Cardiac muscle cell (in vitro differentiated cells and primary cell): ENCODE measurements at places on chromosomes 5 and 9. TPM values are rescaled to one million over a fixed set of nuclear protein-coding genes. Genes with fewer than 3 reads are reported as not detected.
A peak's percentile ranks its signal among the peaks of the same experiment; 100 is the strongest.

GRCh38 chr5:123261752-123262151 lies 161.5 kb downstream of the CEP120 start:
- no peaks in the 10 kb centered on the region for H3K4me1 ChIP-seq
- no peak overlapping the region for H3K27ac ChIP-seq
- H3K4me3 ChIP-seq = no peak overlapping the region
- H3K27me3 ChIP-seq = no peaks in the 10 kb centered on the region

DNA sequence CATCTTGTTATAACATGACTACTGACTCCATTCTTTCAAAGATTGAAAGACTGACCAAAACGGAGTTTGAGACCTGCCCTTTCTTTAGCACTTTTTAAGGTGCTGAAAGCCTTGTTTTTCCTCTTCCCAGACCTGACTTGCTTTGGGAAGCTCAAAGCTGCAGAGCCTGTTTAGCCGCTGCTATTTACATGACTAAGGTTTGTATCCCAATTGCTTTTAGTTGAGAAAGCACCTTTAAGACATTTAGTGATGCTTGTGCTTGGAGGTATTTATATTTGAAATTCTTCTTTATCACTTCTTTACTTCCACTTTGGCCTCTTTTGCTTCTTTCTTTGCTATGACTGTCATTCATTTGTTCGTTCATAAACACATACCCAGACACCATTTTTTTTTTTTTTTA lies 182.6 kb upstream of the ELL2 start:
- no peak overlapping the region for H3K27ac ChIP-seq
- H3K4me3 ChIP-seq = no peak overlapping the region
- H3K4me1 ChIP-seq = peaks cover 5% of the 10 kb centered on the region
- H3K27me3 ChIP-seq = no peaks in the 10 kb centered on the region

GRCh38 chr5:115272297-115272958 lies 9.8 kb upstream of the PGGT1B start:
- no peaks in the 10 kb centered on the region for H3K4me1 ChIP-seq
- no peak for DNase-seq
- H3K4me3 ChIP-seq = no peak overlapping the region
- no peak overlapping the region for H3K27ac ChIP-seq
- no peaks in the 10 kb centered on the region for H3K27me3 ChIP-seq
- peaks cover 15% of the 10 kb centered on the region for H3K36me3 ChIP-seq

The MYMK gene
- not detected in 2 replicates for total RNA-seq

- H3K27ac ChIP-seq = no peak overlapping the region
- no peaks in the 10 kb centered on the region for H3K4me1 ChIP-seq
- H3K36me3 ChIP-seq = no peaks in the 10 kb centered on the region
- H3K4me3 ChIP-seq = no peak overlapping the region
- no peaks in the 10 kb centered on the region for H3K27me3 ChIP-seq
- no peak for DNase-seq
Measured at GRCh38 chr5:114416254-114416653, 54.4 kb downstream of the KCNN2 start.

The ADRA1B gene
- total RNA-seq = 1.8 and 2.9 TPM in 2 replicates

- no peak for DNase-seq
- H3K4me3 ChIP-seq = no peak overlapping the region
- no peak overlapping the region for H3K27ac ChIP-seq
- peaks cover 68% of the 10 kb centered on the region for H3K4me1 ChIP-seq
Measured at GRCh38 chr5:124647352-124647751, 99.1 kb downstream of the ZNF608 start.

DNA sequence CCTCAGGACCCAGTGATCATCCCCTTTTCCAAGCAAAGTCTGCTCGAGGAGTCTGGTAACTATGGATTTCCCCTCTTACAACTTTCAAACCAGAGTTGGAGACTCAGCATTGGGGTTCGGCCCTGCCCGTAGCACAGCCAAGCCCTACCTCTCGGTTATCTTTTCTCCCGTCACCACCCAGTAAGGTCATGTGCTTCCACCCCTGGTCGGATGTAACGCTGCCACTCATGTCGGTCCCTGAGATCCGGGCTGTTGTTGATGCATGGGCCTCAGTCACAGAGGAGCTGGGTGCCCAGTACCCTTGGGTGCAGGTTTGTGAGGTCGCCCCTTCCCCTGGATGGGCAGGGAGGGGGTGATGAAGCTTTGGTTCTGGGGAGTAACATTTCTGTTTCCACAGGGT lies 1.2 kb downstream of the GALT start:
- H3K36me3 ChIP-seq = peaks cover 18% of the 10 kb centered on the region
- peak overlapping the region; percentile 95 for H3K27ac ChIP-seq
- no peaks in the 10 kb centered on the region for H3K27me3 ChIP-seq
- peak overlapping the region; percentile 61 for H3K4me3 ChIP-seq
- peaks cover 25% of the 10 kb centered on the region for H3K4me1 ChIP-seq

The OLFML2A gene
- total RNA-seq = 4.7 and 10.7 TPM in 2 replicates

The URM1 gene
- total RNA-seq = 48.0 and 51.8 TPM in 2 replicates

DNA sequence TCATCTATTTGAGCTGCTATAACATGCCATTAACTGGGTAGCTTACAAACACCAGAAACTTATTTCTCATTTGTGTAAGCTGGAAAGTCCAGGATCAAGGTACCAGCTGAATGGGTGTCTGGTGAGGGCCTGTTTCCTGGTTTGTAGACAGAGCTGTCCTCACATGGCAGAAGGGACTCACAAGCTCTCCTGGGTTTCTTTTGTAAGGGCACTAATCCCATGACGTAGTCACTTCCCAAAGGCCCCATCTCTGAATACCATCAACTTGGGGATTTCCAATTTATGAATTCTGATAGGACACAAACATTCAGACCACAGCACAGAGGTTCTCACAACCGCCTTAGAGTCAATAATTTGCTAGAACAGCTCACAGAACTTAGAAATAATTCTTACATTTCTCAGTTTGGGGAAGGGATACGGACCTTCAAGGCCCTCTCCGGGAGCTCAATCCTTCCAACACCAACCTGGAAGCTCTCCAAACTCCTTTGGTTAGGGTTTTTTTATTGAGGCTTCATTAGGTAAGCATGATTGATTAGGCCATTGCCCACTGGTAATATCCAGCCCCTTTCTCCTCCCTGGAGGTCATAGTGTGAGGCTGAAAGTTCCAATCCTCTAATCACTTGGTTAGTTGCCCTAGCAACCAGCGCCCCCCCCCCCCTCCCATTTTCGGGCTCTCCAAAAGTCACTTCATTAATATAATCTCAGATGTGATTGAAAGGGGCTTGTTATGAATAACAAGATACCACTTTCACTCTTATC lies 7.6 kb upstream of the DNAJA1 start:
- H3K4me1 ChIP-seq = no peaks in the 10 kb centered on the region
- no peaks in the 10 kb centered on the region for H3K27me3 ChIP-seq
- DNase-seq = no peak
- H3K4me3 ChIP-seq = no peak overlapping the region

The C9orf43 gene
- total RNA-seq = 0.42 and 2.3 TPM in 2 replicates

The CLIC3 gene
- total RNA-seq = not detected in 2 replicates

The TXNDC8 gene
- total RNA-seq = not detected in 2 replicates

The PDE8B gene
- total RNA-seq = 0.83 and 3.3 TPM in 2 replicates

GRCh38 chr5:94992325-94992724 lies 292.6 kb downstream of the MCTP1 start:
- H3K4me3 ChIP-seq = no peak overlapping the region
- H3K27me3 ChIP-seq = no peaks in the 10 kb centered on the region
- no peak overlapping the region for H3K27ac ChIP-seq

DNA sequence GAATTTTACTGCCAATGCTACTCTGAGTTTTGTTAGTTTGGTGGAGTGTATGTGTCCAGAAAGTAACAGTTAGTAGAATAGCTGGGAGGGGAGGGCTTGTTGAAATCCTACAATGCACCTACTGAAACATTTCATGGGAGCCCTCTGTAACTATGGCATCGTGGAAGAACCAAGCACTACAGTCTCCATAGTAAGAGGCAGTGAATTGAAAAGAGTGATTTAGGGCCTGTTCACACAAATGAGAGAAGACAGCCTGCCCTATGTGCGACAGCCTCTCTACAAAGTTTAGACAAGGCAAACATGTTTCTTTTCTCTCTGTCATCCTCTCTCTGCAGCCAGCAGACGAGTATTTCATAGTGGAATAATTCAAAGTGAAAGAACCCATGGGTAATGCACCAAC lies 676.6 kb downstream of the BRINP1 start:
- no peaks in the 10 kb centered on the region for H3K36me3 ChIP-seq
- H3K27me3 ChIP-seq = no peaks in the 10 kb centered on the region
- H3K4me1 ChIP-seq = no peaks in the 10 kb centered on the region

The DDX4 gene
- not detected in 2 replicates for total RNA-seq

DNA sequence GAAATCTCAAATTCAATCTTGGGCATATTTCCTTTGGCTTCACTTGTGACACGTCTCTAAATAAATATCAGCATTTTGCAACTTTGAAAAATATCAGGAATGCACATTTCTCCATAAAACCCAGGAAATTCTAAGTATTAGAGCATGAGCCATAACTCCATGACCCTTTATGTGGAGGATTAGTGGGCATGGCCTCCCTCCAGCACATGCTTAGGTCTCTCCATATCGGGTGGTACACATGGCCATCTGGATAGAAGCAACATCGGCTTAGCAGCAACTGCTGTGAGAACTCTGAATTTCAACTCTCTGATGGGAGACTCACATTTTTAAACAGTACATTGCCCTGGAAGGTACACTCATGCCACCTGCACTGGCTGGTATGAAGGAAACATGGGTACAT lies 73.7 kb upstream of the EGFLAM start:
- H3K27ac ChIP-seq = no peak overlapping the region
- DNase-seq = no peak
- no peaks in the 10 kb centered on the region for H3K36me3 ChIP-seq
- no peaks in the 10 kb centered on the region for H3K27me3 ChIP-seq

GRCh38 chr5:147782110-147783028 lies at the start of gene JAKMIP2:
TSS of gene JAKMIP2 (minus strand) at chr5:147782728. CDS start at chr5:147671806, 110,922 bp downstream.
- H3K4me3 ChIP-seq = peak within 1 kb of the TSS; percentile 62
- no peaks in the 10 kb centered on the region for H3K27me3 ChIP-seq
- no peaks in the 10 kb centered on the region for H3K4me1 ChIP-seq
- peak within 1 kb of the TSS; percentile 71 for H3K27ac ChIP-seq
- DNase-seq = peak; percentile 76
- no peaks in the 10 kb centered on the region for H3K36me3 ChIP-seq

DNA sequence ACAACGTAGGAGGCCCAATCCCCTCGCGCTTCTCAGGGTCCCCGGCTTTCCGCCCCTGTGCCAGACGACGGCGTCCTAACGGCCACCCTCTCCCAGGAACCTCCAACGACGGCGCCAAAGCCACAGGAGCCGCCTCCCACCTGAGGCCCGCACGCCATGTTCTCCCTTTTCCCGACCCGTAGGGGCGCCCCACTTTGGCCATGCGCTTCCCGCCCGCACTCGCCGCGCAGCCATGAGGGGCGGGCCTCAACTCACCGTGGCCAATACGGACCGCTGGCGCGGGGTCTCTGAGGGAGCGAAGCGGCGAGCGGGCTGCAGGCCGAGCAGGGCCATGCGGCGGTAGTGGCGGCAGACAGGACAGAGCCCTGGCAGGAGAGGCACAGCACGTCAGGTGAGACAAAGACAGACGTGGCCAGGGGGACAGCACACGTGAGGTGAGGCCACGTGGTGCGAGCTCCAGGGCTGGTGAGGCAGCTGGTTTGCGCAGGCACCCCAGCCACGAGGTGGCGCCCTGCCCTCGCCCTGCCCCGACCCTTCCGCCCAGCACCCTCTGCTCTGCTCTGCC lies 1005.5 kb upstream of the PTPRD start:
- H3K36me3 ChIP-seq = no peaks in the 10 kb centered on the region
- no peak overlapping the region for H3K4me3 ChIP-seq
- no peaks in the 10 kb centered on the region for H3K4me1 ChIP-seq

DNA sequence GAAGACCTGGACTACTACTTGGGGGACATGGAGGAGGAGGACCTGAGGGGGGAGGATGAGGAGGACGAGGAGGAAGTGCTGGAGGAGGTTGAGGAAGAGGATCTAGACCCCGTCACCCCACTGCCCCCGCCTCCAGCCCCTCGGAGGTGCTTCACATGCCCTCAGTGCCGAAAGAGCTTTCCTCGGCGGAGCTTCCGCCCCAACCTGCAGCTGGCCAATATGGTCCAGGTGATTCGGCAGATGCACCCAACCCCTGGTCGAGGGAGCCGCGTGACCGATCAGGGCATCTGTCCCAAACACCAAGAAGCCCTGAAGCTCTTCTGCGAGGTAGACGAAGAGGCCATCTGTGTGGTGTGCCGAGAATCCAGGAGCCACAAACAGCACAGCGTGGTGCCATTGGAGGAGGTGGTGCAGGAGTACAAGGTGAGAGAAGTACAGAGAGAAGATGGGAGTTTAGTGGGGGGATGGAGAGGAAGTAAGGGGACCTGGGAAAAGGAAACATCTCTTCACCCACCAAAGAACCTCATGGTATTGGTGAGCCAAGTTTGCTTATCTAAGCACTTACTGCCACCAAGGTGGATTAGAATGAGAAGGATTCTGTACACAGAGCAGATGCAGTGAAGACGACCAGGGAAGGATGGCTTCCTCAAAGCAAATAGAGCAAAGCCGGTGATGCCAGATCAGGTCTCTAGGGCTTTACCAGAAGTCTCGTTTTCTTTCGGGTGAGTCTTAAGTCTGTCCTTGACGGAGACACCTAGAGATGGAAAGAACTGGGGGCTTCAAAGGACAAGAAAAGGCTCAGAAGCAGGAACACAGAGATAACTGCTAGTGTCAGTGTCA lies 1.5 kb downstream of the TRIM41 start:
- H3K36me3 ChIP-seq = no peaks in the 10 kb centered on the region
- no peak overlapping the region for H3K27ac ChIP-seq
- no peaks in the 10 kb centered on the region for H3K4me1 ChIP-seq
- peak overlapping the region; percentile 80 for H3K4me3 ChIP-seq
- DNase-seq = no peak
- no peaks in the 10 kb centered on the region for H3K27me3 ChIP-seq

DNA sequence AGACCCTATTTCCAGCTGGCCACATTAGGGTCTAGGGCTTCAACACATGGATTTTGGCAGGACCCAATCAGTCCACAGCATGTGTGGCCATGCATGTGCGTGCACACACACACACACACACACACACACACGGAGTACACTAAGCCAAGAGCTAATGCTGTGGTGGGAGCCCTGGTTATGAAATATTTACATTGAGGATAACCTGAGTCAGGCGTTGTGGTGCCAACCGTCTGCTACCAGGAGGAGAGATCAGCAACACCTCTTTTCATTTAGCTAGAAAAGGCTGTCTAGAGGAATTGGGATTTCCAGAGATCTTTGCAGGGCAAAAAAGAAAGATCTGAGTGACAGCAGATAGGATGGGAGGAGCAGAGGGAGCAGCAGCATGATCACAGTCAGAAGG lies 141.5 kb downstream of the TRPM3 start:
- no peaks in the 10 kb centered on the region for H3K4me1 ChIP-seq
- no peaks in the 10 kb centered on the region for H3K27me3 ChIP-seq
- H3K27ac ChIP-seq = no peak overlapping the region
- no peak overlapping the region for H3K4me3 ChIP-seq
- DNase-seq = no peak

The RNF38 gene
- total RNA-seq = 18.6 and 26.3 TPM in 2 replicates
